Muscle of leg (tissue), 16 donors: ENCODE measurements at places on chromosomes 6 and 20.

DNA sequence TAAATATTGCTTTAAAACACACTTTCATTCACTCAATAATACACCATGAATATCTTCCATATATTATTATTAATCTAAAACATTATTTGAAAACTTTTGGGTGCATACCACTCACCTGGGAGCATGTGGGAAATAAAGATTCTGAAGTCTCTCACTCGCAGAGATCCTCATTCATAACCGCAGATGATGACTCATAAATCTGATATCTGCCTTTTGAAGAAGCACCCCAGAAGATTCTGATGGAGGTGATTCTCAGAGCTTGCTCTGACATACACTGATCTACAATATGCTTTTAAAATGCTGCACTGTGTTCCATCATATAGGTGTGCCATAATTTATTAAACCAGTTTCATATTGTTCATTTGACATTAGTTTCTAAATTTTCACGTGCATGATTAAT lies 135.0 kb upstream of the SGK1 start:
- no peak overlapping the region for H3K27ac ChIP-seq
- no peak for DNase-seq
- no peaks in the 10 kb centered on the region for H3K27me3 ChIP-seq

- H3K4me3 ChIP-seq = no peak overlapping the region
- no peaks in the 10 kb centered on the region for H3K4me1 ChIP-seq
- DNase-seq = no peak
- H3K27ac ChIP-seq = no peak overlapping the region
These were observed 588.0 kb upstream of the ARID1B start for GRCh38 chr6:156189195-156189594.

DNA sequence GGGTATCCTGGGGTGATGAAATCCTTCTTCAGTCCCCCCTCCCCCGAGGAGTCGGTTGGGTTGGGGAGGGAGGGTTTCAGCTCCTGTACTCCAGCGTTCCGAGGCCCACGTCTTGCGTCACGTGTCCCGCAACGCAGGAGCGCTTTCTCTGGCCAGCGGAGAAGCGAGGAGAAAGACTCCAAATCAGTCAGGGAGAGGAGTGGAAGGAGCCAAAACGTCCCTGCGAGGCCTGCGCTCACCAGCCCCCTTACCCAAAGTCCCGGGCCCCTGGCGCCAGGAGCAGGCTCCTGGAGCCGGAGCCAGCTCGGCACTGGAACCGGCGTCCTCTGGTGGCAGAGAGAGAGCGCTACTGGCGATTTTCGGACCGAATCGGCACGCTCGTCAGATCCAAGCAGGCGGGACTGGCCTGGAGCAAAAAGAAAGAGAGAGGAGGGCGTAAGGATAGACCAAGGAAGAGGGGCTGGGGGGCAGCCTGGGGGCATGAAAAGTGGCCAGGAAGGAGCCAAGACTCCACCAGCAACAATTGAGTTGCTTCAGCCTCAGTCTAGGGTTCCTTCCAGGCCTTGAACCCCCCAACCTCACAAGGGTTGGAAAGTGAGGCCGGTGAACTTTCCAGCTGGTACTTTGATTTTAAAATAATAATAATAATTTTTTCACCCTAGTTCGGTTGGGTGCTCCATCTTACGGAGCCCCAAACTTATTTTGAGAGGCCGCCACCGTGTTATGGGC lies at the start of gene GNAS:
GNAS (plus strand) TSS at position 174 of the 729 bp plus-strand sequence.
- H3K36me3 ChIP-seq = peaks cover 19% of the 10 kb centered on the region
- peaks cover 62% of the 10 kb centered on the region for H3K27me3 ChIP-seq
- H3K4me1 ChIP-seq = peaks cover 32% of the 10 kb centered on the region
- H3K27ac ChIP-seq = peak within 1 kb of the TSS; percentile 69
- H3K4me3 ChIP-seq = peak within 1 kb of the TSS; percentile 53
- peak; percentile 84 for DNase-seq

- no peaks in the 10 kb centered on the region for H3K4me1 ChIP-seq
- no peaks in the 10 kb centered on the region for H3K27me3 ChIP-seq
These were observed 637.5 kb upstream of the MAN1A1 start for GRCh38 chr6:119986934-119987549.

- no peak overlapping the region for H3K4me3 ChIP-seq
- peaks cover 15% of the 10 kb centered on the region for H3K4me1 ChIP-seq
- peaks cover 69% of the 10 kb centered on the region for H3K36me3 ChIP-seq
- no peak overlapping the region for H3K27ac ChIP-seq
These were observed 4.9 kb downstream of the TUBB start for GRCh38 chr6:30724906-30725667.

- no peak for DNase-seq
- no peak overlapping the region for H3K27ac ChIP-seq
- no peak overlapping the region for H3K4me3 ChIP-seq
- no peaks in the 10 kb centered on the region for H3K36me3 ChIP-seq
- H3K4me1 ChIP-seq = peaks cover 44% of the 10 kb centered on the region
These were observed 26.3 kb downstream of the BHLHE23 start for GRCh38 chr20:62980380-62980960.

DNA sequence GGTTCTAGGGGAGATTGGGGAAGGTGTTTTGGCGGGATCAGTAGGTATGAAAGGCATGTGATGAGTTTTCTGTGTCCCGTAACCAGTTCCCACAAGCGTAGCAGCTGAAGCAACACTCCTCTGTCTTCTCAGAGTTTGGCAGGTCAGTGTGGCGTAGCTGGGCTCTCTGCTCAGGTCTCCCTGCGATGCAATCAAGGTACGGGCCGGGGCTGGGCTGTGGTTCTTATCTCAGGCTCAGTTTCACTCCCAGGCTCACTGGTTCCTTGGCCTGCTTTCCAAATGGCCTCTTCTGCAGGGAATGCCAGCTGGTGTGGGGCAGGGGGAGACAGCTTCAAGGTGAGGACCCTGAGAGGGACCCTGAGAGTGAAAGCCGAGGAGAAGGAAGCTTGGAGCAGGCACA lies 280.7 kb downstream of the CDH4 start:
- DNase-seq = no peak
- H3K27me3 ChIP-seq = no peaks in the 10 kb centered on the region
- H3K4me1 ChIP-seq = no peaks in the 10 kb centered on the region
- H3K36me3 ChIP-seq = no peaks in the 10 kb centered on the region

DNA sequence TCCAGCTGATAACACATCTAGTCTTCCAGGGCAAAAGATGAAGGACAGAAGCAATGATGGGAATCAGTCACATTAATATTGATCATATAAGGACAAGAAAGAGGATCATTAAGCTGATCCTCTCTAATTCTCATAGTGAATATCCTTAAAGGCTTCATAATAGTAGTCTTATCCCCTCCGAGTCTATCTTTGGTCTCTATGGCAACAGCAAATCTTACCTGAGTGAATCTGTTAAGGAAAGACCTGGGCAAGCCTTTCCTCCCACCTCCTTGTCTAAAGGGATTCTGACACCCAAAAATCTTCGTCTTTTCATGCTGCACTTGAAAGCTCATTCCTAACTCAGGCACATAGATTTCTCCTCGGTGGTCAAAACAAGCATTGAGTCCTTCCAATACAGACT lies 86.4 kb upstream of the LYRM2 start:
- no peak overlapping the region for H3K4me3 ChIP-seq
- no peak overlapping the region for H3K27ac ChIP-seq
- no peaks in the 10 kb centered on the region for H3K27me3 ChIP-seq
- no peak for DNase-seq

DNA sequence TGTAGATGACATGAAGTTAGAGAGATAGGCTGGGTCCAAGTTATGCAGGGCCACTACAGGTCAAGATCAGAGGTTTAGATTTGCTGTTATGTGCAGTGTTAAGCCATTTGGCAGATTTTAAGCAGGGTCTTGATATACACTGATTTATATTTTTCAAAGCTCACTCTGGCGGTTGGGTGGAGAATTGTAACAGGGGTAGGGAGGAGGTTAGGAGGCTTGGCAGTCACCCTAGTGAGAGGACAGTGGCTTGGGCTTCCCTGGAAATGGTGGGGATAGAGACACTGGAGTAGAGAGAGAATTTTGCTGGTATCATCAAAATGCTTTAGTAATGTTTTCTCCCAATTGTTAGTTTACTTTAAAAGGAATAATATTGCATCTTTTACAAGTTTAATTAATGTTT lies 149.5 kb upstream of the SUPT3H start:
- H3K4me1 ChIP-seq = peaks cover under 1% of the 10 kb centered on the region
- H3K4me3 ChIP-seq = no peak overlapping the region
- H3K27me3 ChIP-seq = no peaks in the 10 kb centered on the region
- H3K27ac ChIP-seq = no peak overlapping the region
- DNase-seq = no peak

GRCh38 chr6:148177589-148178233 lies 164.9 kb upstream of the SASH1 start:
- H3K4me1 ChIP-seq = no peaks in the 10 kb centered on the region
- H3K27me3 ChIP-seq = no peaks in the 10 kb centered on the region
- H3K4me3 ChIP-seq = no peak overlapping the region

DNA sequence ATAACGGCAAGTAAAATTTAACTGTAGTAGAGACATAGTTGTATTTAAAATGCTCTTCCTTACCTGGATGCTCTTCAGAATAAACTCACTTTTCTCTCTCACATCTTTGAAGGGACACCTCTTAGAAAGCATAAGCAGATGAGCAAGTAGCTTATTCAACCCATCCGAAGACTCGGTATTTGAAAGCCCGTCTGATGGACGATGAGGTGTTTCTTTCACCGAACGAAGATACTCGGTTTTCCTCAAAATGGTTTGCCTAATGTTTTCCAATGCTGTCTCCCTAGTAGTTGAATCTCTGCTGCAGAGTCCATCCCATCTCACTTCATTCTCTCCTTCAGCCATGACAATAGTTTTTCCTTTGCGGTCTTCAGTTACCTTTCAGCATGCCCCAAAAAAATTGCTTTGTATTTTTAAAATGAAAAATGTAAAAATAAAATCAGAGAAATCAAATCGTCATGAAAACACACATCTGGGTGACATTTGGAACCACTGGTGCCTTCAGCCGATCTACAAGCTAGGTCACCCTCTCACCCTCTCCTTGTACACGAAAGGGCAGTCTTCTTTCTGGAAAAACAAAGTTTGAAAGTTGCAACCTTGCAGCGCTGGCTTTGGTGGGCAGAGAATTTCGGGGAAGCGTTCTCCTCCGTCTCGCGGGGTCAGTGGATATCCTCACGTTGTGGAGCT lies 772 bp downstream of the SESN1 start:
- H3K27me3 ChIP-seq = no peaks in the 10 kb centered on the region
- DNase-seq = peak; percentile 53
- peak overlapping the region; percentile 81 for H3K4me3 ChIP-seq
- H3K4me1 ChIP-seq = peaks cover 11% of the 10 kb centered on the region
- peaks cover 2% of the 10 kb centered on the region for H3K36me3 ChIP-seq
- H3K27ac ChIP-seq = peak overlapping the region; percentile 100

- H3K27ac ChIP-seq = no peak overlapping the region
- no peaks in the 10 kb centered on the region for H3K4me1 ChIP-seq
- no peaks in the 10 kb centered on the region for H3K36me3 ChIP-seq
- no peaks in the 10 kb centered on the region for H3K27me3 ChIP-seq
- no peak for DNase-seq
- H3K4me3 ChIP-seq = no peak overlapping the region
These were observed 191.4 kb downstream of the CENPW start for GRCh38 chr6:126531286-126531685.

- no peak for DNase-seq
These were observed 167.4 kb downstream of the COL21A1 start for GRCh38 chr6:56079751-56080540.

GRCh38 chr6:135664527-135664926 lies 167.0 kb upstream of the AHI1 start:
- no peak for DNase-seq
- no peak overlapping the region for H3K27ac ChIP-seq
- H3K27me3 ChIP-seq = no peaks in the 10 kb centered on the region
- H3K4me3 ChIP-seq = no peak overlapping the region
- no peaks in the 10 kb centered on the region for H3K4me1 ChIP-seq
- H3K36me3 ChIP-seq = no peaks in the 10 kb centered on the region

DNA sequence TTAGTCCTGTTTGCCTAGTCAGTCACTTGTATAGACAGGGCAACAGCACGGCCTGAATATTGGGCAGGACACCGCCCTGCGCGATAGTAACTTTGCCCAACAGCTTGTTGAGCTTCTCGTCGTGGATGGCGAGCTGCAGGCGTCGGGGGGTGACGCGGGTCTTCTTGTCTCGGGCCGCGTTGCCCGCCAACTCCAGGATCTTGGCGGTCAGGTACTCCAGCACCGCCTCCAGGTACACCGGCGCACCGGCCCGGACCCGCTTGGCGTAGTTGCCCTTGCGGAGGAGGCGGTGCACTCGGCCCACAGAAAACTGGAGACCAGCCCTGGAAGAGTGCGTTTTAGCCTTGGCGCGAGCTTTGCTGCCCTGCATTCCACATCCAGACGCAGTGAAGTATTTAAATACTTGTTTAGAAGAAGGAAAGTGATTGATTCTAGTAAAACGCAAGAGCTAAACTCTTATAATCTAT lies 92.8 kb upstream of the BTN3A2 start:
- DNase-seq = no peak
- no peaks in the 10 kb centered on the region for H3K36me3 ChIP-seq
- H3K27ac ChIP-seq = peak overlapping the region; percentile 99
- peak overlapping the region; percentile 57 for H3K4me3 ChIP-seq

DNA sequence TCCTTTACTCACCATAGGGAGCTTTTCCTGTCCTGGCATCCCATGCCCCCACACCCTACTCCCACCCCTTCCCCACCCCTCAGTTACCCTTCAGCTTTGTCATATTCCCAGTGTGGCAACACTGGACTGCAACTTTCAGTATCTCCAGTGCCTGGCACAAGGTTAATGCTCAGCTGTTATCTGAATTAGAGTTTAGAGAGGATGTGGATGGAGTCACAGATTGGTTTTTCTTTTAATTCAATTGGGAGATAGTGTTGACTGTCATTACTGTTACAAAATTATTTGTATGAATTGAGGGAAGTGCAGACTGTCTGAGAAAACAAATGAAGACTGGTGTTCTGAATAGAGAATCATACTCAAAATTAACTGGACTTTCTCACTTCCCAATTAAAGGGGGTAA lies 89.9 kb downstream of the TULP4 start:
- no peak overlapping the region for H3K4me3 ChIP-seq
- no peak for DNase-seq
- H3K4me1 ChIP-seq = peaks cover 7% of the 10 kb centered on the region
- H3K27ac ChIP-seq = no peak overlapping the region
- H3K36me3 ChIP-seq = no peaks in the 10 kb centered on the region

DNA sequence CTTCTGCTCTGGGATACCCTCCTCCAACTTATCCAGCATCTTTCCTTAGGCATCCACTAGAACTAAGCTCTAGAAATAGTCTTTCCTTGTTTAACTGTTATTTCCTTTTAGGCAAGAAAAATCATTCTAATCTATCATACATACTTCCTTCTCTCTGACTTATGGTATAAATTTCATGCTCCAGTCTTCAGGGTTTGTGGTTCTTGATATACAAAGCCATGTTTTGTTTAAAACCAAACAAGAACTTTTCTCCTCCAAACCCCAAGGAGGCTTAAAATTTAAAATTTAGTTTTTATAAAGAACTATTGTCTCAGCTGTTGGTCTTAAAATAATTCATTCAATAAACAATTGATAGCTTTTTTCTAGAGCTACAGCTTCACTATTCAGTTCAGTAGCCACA lies 77.2 kb downstream of the CD164 start:
- H3K36me3 ChIP-seq = no peaks in the 10 kb centered on the region
- DNase-seq = no peak
- peaks cover 14% of the 10 kb centered on the region for H3K4me1 ChIP-seq
- no peaks in the 10 kb centered on the region for H3K27me3 ChIP-seq
- H3K4me3 ChIP-seq = no peak overlapping the region

GRCh38 chr20:34980543-34981233 lies 25.0 kb downstream of the MYH7B start:
- no peaks in the 10 kb centered on the region for H3K36me3 ChIP-seq
- H3K4me3 ChIP-seq = no peak overlapping the region
- H3K27ac ChIP-seq = no peak overlapping the region

GRCh38 chr6:122610690-122611455 lies 668 bp downstream of the PKIB start:
- peak; percentile 18 for DNase-seq
- H3K4me3 ChIP-seq = peak overlapping the region; percentile 51
- no peaks in the 10 kb centered on the region for H3K36me3 ChIP-seq
- peaks cover 13% of the 10 kb centered on the region for H3K4me1 ChIP-seq
- H3K27me3 ChIP-seq = peaks cover 18% of the 10 kb centered on the region
